ENCODE measurements at places on chromosomes 1 and 21.

DNA sequence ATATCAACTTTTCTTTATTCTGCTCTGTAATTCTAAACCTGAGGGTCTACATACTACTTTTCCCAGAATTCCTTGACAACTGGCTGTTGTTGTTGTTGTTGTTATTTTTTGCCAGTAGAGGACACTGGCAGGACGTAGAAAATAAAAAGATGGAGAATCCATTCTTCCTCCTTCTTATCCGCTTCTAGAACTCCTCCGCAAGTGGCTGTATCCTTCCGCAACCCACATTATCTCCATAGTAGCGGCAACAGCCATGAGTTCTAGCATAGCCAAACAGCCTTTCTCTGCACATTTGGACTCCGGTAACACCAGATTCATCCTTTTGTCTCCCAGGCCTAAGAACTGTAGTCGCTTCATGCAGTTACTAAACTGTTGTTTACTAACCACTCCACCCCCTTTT, 91.1 kb upstream of the CACHD1 start:
- no peak for DNase-seq

- DNase-seq, result no peak
These were observed 29.8 kb upstream of the KIF21B start for GRCh38 chr1:201053155-201053860.

DNA sequence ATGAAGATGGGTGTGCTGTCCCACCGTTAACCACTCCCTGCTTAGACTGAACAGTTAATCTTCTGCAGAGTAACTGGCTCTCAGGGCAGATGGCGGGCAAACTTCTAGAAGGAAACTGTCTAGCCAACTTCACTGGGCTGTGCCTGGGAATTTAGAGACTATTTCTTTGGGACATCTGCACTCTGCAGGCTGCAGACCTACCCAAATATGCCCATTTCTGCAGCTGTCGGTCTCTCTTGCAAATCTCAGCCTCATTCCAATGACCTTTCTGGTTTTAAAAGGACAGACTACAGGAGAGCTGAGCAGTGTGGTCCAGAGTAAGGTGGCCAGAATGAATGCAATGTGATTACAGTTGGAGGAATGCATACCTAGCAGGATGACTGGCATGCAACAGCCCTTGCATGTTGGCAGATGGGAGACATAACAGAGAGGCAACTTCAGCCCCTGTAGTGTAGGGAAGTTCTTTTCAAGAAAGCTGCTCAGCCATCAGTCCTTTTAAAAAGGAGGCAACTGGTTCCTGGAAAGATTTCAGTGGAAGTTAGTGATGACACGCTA, 26.3 kb upstream of the IL20 start:
- no peak for DNase-seq

DNA sequence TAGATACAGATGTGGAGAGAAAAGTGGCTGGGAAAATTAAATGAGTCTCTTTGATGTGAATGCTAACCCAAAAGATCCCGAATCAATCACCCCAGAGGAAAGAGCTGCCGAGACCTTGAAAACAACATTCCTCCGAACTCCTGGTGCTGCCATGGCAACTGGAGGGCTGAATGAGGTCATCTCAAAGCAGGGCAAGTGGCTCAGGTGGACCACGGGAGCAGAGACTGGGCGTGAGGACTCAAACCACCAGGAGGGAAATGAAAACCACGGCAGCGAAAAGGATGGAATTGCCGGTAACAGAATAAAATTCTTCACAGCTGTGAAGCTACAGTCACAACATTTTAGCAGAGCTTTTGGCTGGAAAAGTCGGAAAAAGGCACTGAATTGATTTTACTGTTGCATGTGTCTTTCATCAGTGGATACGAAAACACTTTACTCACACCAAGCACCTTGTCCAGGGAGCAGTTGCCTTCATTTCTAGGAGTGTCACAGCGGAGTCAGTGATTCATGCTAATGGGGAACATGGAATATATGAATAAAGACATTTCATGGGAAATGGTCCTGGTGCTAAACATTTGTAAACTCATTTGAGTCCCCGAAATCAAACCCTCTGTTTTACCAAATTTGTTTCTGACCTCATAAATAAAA, 23.2 kb upstream of the BECN2 start:
- no peak for DNase-seq

Data from breast epithelium (tissue), 4 donors.